Left ventricle myocardium inferior (tissue), 1 donor: ENCODE measurements at places on chromosomes 6 and 20. TPM values are rescaled to one million over a fixed set of nuclear protein-coding genes. Genes with fewer than 3 reads are reported as not detected.

SLC24A3 gene
- 1.3 TPM for total RNA-seq

GRIK2 gene
- 11.3 TPM for total RNA-seq

C20orf173 gene
- total RNA-seq = not detected

SPATA25 gene
- 2.4 TPM for total RNA-seq

CD83 gene
- total RNA-seq = 1.8 TPM

AKAP12 gene
- 13.1 TPM for total RNA-seq

ALDH5A1 gene
- total RNA-seq = 27.6 TPM

TRIM40 gene
- total RNA-seq = not detected

DNA sequence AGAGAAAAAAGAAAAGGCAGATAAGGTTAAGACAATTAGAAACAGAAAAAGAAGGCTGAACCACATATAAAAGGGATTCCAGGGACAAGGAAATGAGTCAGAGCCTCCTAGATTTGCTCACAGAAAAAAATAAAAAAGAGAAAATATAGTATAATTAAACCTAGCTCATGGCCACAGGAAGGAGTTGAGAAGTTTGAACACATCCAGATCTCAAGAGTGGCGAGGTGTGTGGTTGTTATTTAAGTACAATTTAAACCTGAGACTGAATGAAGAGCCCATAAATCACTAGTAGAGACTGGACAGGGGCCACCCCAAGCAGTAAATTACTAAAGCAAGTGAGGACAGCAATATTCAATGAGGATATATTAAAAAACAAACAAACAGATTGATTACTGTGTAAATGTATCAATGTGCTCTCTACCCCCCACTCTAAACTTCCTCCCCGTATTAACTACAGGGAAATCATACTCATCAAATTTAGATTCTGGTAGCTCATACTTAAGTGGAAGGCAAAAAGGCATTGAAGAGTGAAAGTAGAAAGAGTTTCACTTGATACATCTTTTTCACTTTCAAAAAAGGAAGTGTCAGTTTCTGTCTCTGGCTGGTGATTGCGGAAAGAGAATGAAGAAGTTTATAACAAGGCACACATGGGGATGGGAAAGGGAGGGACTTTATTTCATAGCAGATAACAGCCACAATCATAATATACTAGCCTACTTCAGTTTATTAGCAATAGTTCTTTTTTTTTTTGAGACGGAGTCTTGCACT lies 49.3 kb upstream of the SCAF8 start:
- DNase-seq = no peak

DNA sequence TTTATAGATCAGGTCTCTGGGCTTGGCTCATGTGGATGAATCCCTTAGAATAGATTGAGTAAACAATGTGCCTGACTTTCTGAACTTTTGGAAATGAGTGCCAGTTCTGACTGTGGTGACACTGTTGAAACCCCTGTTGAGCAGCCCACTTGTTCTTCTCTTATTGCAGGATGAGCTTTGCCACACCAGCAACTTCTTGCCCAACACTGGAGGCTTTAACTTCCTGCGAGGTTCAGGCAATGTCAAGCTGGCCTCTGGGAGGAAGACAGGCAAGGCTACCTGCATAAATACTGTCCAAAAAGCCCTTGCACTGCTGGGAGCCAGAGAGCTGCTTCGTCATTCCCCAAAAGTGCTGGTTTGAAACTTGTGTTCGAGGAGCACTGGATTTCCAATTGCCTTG lies 32.8 kb upstream of the SMIM8 start:
- DNase-seq = no peak

GRCh38 chr6:33000055-33000454 lies 9.3 kb downstream of the HLA-DOA start:
- no peak for DNase-seq

- DNase-seq = no peak
These were observed 97.1 kb upstream of the FLRT3 start for GRCh38 chr20:14434384-14435136.

GRCh38 chr6:143844006-143844405 lies 868 bp downstream of the LTV1 start:
- no peak for DNase-seq

DNA sequence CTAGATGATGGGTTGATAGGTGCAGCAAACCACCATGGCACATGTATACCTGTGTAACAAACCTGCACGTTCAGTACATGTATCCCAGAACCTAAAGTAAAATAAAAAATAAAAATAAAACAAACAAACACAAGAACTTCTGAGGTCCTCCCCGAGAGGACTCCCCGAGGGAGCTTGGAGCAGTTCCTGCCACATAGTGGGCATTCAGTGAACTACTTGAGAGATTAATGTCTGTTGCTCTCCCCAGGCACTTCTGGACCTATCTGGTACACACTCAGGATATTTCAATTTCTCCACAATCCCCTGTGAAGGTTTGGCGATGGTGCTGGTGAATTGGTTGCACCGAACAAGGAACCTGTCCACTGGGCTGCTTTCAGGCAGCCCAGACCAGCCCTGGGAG lies 311.2 kb downstream of the ESR1 start:
- DNase-seq = no peak

DNA sequence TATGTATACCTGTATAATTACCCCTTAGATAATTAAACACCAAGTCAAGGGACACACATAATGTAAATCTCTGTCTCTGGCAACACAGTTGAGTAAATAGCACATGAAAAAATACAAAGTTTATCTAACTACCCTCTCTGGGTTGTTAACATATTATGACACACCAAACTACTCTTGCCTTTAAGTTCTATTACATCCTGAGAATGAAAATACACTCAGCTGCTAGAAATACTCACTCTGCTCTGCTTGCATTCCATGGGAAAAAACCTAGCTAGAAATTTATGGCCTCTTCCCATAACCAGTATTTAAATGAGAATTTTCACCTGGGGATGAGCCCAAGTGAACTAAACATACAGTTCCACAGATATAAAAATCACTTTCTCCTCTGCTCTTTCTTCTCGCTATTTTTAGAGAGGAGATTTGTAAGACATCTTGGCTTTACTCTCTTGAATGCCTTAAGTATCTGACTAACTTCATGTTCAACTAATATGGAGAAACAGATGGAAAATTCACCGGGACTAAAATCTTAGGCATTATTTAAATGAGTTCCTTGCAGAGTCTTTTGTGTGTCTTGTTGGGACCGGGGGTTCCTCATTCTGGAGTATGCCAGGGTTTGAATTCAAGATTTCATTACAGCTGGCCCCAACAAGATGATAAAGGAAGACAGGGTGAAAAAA lies 140.9 kb downstream of the GJA10 start:
- no peak for DNase-seq

DNA sequence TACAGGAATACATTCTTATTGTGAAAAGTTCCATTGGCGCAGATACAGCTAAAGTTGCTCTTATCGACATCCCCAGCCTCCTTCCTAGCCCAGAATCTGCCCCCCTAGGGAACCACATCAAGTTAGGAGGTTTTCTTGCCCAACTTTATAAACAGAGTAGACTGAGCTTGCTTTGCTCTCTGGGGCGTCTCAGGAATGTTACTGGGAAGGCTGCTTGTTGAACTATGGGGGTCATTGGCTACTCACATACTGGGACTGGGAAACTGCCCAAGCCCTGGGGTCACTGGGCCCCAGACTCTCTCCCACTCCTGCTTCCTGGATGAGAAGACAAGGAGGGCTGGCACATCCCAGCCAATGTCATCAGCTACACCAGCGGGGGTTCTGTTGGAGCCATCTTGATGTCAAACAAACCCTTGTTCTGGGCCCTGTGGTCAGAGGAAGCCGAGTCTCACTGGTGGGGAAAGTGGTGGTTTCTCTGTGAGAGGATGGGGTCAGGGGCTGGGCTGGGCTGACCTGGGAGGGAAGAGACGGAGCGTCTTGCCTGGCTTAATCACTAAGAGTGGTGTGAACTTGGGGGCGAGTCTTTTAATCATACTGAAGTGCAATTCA lies 26.0 kb downstream of the BPIFB4 start:
- no peak for DNase-seq

DNA sequence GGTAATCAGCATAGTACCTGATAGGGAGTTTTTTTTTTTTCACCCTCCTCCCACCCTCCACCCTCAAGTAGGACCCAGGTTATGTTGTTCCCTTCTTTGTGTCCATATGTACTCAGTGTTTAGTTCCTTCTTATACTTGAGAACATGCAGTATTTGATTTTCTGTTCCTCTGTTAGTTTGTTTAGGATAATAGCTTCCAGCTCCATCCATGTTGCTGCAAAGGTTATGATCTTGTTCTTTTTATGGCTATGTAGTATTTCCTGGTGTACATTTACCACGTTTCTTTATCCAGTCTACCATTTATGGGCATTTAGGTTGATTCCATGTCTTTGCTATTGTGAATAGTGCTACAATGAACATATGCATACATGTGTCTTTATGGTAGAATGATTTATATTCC lies 41.9 kb downstream of the FOXA2 start:
- DNase-seq = no peak

DNA sequence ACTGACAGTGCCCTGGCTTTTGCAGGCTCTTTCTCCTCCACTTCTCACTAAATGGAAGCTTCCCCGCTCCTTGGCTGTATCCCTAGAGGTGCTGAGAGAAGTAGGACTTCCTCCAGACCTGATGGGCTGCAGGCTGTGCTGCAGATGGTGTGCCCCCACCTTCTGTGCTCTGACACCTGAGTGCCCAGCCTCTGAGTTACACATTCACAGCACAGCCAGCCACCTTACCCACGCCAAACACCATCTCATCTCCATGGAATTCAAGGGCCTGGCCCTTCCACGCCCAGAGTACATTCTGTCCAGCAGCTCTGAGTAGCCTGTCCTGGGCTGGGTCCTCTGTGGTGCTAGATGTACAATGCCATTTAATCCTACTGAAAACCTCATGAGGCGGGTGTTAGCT lies 5.3 kb downstream of the SFTA2 start:
- DNase-seq = no peak

DNA sequence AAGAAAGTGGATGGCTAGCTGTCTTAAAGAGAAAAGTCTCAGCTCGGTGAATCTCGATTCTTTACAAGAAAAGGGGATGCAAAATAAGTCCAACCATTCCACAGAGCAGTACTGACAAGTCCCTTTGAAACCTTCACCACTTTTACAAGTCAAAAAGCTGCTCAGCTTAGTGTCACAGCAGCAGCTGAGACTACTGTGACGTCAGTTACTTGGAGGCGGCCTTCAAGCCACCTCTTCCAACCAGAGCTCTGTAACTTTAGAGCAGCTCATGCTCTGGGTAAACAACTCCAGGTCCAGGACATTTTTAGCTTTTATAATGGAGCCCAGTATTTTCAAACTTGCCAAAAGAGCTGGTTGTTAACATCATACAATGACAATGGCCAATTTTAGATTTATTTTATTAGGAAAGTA lies at the start of gene KIAA0408:
Gene KIAA0408, minus strand, starts transcription at position 159 of the 411 bp plus-strand sequence. CDS start 5,408 bp downstream, outside the sequence.
- peak; percentile 47 for DNase-seq

GRCh38 chr20:64196309-64196708 lies 32.1 kb downstream of the MYT1 start:
- no peak for DNase-seq

- DNase-seq = no peak
These were observed 254.7 kb upstream of the TAB2 start for GRCh38 chr6:149062653-149063348.

GRCh38 chr6:7260291-7261031 lies 52.5 kb downstream of the SSR1 start:
- no peak for DNase-seq

DNA sequence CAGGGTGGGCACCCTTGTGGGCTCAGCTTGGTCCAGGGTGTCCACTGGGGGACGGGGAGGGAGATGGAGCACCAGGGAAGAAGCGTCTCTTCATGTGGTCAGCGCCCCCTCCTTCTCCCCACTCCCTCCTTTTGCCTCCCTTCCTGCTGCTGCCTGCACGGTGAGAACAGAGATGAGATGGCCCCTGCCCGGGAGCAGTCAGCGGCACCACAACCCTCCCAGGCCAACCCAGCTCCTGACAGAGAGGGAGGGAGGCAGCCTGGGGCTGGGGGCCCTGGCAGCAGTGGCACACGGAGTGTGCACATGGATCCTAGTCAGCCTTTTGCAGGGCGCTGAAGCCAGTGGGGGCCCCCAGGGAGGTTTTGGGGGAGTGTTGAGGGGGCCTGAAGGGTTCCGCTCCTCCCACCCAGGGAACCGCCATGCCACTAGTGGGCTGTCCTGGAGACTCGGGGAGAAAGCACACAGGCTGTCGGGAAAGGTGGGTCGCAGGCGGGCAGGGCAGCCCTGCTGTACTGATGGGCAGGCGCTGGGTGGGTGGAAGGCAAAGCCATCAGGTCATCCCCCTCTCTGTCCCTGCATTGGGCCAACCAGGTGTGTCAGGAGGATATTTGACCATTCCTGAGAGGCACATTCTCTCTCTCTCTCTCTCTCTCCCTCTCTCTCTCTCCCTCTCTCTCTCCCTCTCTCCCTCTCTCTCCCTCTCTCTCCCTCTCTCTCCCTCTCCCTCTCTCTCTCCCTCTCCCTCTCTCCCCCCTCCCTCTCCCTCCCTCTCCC lies 94.3 kb upstream of the BHLHE23 start:
- DNase-seq = peak; percentile 7

DNA sequence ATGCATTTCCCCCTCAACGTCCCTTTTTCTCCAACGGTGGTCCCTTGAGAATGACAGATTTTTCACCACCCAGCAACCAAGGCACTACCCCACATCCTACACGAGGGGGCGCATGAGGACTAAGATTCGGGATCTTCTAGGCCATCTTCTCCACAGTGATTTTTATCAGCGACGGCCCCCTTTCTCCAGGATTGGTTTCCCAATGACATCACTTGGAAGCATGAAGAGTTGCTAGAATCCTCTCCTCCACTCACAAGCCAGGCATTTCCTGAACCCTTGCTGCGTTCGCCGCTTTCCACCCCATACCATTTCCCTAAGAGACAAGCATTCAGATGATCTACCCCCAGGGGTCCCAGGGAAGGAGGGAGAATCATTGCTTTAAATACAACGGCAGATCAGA lies 252.0 kb downstream of the HIVEP2 start:
- DNase-seq = peak; percentile 37

DNA sequence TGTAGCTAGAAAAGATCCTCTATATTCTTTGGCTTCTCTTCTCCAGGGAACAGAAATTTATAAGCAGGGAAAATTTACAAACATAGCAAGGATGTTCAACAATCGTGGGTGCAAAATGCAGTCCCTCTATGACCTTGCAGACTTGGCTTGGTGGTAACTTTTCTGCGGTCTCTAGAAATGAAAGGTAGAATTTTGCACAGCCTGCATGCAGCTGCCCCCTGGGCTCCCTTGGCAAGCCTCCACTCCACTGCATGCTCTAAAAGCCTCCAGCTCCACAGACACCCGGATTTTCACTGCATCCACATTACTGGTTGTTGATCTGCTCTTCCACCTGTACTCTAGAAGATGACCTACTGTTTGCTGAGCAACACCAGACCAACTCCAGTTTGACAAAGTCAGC lies 236.5 kb upstream of the EYS start:
- DNase-seq = no peak

- DNase-seq = no peak
These were observed 74.5 kb downstream of the GFOD1 start for GRCh38 chr6:13412639-13413465.

- no peak for DNase-seq
These were observed 213.2 kb upstream of the ECI2 start for GRCh38 chr6:4348462-4349112.
